ENCODE measurements at places on chromosomes 2 and 18.

DNA sequence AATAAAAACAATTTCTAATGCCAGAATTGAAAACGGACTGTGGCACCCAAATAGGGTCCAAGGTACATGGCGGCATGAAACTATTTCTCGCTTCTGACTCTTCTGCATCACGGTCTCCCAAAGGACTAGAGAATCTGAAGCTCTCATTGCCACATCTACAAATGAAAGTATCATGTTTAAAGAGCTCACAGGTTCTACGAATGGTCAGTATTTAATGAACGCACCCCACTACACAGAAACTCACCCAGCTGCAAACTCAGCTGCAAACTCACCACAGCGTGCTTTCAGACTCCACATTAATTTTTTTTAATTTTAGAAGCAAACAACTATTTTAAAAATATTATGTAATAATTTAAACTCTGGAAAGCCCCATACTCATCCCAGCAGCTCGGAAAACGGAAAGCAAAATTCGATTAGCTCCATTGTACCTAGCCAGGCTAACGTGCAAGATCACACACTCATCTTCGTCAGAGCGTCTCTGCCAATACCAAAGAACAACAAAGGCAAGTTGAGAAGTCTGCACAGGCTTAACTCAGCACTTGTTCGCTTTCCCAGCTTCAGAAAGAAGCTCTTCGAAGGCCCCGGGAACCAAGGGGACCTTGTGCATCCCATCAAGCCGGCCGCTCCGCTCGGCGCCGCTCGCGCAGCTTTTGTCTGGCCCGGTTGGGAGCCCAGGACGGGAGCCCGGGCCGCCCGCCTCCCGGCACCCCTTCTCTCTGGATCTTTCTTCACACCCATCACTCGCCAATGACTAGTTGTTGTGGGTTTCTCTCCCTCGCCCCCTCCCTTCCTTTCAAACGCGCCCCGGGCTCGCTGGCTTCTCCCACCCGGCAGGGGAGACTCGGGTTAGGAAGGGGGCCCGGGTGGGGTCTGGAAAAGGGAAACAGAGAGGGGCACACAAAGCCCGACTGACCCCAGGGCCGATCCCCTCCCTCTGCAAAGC lies 785 bp downstream of the CLASP1 start:
- DNase-seq: peak; percentile 47

DNA sequence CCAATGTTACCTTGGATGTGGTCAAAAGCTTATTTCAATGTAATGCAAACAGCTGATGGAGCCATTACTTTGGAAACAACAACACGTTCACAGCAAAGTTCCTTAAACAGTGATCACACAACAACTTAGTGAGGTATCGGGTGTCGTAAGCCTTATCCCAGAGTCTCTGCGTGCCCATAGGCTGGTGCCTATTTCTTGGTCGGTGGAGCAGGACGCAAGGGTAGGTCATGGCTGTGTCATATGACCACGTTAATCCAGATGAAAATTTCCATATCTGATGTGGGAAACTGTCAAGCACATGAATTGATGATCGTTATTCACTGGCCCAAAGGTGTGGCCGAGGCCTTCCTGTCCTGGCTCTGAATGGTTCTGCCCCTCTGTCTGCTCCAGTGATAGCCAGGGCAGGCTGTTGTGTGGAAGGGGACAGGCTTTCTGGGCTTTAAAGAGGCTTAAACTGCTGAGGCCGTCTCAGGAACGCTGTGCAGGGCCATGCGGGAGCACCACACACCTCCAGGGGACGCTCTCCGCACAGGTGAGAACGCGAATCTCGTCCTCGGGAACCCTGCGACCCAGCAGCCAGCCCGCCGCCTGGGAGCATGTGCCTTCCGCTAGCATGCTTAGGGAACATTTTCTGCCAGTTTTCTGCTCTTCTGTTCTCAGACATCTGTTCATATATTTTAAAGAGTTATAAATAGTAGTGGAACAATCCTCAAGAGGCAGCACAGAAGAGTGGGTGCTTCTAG lies 90.6 kb downstream of the KCTD1 start:
- DNase-seq: no peak

- DNase-seq: no peak
Observed at GRCh38 chr2:41990688-41991087, 57.1 kb upstream of the PKDCC start.

DNA sequence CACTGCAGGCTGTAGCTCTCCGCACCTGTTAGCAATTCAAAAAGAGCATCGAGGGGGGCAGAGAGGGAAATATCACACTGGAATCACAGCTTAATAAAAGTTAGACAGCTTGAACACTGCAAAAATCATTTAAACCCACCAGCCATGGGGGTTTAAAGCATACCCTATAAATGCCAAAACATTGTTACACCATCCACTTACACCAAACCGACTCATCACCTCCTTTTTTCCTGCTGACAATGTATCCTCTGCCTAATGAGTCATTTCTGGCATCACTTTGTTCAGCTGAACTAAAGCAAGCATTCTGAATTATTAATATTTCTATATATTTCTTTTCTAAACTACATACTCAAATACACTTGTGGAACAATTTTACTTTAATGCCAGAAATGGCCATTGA lies 21.6 kb downstream of the MC4R start:
- no peak for DNase-seq

- no peak for DNase-seq
Observed at GRCh38 chr18:68181956-68182355, 533.0 kb downstream of the TMX3 start.

- DNase-seq: no peak
Observed at GRCh38 chr2:88451811-88452564, 505 bp downstream of the FOXI3 start.

GRCh38 chr2:94923196-94923595 lies 52.0 kb downstream of the TEKT4 start:
- no peak for DNase-seq

DNA sequence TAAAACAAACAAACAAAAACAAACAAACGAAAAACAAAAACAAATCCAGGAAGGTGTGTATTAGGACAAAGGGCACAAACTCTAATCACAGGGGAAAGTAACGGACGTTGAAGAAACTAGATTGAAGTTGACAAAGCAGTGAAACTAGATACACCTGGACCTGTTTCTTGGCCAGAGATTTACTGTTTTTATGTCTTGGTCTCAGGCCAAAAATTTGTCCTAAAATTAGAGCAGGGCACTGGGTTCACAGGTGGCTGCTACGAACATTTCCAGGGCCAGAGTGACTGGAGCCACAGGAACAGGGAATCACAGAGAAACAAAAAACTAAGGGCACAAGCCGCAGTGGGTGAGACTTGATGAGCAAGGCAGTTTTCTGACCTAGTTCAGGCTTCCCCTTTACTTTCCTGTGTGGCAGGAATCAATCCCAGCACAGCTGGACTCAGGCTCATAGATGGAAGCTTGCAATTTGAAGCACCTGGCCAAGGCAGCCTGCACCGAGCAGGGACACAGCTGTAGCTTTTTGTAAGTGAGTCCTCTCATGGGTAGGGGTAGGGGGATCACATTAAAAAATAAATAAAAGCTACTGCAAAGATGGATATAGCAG lies 329.4 kb downstream of the DLGAP1 start:
- no peak for DNase-seq

GRCh38 chr2:218863021-218863520 lies 3.5 kb downstream of the WNT6 start:
- DNase-seq: no peak

GRCh38 chr2:218282173-218282991 lies 9.9 kb downstream of the TMBIM1 start:
- DNase-seq: no peak

- DNase-seq: no peak
Observed at GRCh38 chr2:43161650-43162510, 64.5 kb downstream of the ZFP36L2 start.

- DNase-seq: no peak
Observed at GRCh38 chr18:3663870-3664512, 214.0 kb downstream of the TGIF1 start.

GRCh38 chr18:56789004-56789888 lies 138.1 kb downstream of the WDR7 start:
- peak; percentile 12 for DNase-seq

GRCh38 chr2:219261024-219261855 lies 7.5 kb upstream of the TUBA4A start:
- no peak for DNase-seq
